Coronary artery (tissue), 2 donors: ENCODE measurements at places on chromosomes 4 and X.
A peak's percentile ranks its signal among the peaks of the same experiment; 100 is the strongest.

GRCh38 chr4:84901740-84902281 lies 64.7 kb downstream of the WDFY3 start:
- no peak for DNase-seq

DNA sequence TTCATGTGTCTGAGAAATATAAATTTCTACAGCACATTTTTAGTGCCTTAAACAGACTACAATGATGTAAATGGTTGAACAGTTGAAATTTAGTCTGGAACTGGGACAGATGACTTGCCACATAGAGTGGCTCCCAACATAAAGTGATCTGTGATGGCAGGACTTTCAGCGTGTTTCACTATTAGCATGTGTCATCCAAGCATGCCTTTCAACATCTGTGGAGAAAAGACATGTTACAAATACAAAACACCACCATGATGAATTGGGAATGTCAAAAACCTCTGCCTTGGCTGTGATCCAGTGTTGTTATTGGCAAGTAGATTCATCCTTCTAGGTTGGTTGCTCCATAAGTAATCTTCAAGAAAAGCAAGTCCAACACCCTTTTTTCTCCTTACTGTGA lies 348.7 kb downstream of the MAPK10 start:
- DNase-seq: no peak

- DNase-seq: no peak
Measured at GRCh38 chr4:66059556-66059955, 389.3 kb upstream of the EPHA5 start.

GRCh38 chr4:108045687-108046024 lies 56.0 kb downstream of the HADH start:
- no peak for DNase-seq

DNA sequence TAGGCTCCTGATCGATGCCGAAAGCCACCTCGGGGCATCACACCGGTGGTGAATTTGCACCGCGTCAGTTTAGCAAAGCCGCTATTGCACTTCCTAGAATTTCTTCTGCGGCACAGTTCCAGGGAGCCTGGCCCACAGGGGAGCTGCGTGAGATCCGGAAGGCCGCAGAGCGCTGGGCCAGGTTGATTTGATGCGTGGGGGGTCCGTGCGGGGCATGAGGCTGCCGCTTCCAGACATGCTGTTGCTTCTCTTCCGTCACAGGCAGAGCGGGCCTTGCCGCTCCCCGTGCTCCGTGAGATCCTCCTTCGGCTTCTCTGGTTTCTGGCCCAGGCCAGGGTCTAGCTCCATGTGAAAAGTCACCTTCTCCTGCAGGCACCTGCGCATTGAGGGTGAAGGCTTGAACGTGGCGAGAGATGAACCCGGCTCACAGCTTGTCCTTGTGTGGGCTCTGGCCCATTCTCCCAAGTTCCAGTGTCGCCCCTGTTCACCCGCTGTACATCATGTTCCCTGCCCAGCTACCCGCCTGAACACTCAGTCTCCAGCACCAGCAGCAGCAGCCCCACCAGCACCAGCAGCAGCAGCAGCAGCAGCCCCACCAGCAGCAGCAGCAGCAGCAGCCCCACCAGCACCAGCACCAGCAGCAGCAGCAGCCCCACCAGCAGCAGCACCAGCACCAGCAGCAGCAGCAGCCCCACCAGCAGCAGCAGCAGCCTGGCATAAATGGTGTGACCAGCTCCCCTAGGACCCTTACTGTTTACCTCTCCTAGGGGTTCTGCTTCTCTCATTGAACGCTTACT lies 131.2 kb downstream of the TRIML1 start:
- no peak for DNase-seq

DNA sequence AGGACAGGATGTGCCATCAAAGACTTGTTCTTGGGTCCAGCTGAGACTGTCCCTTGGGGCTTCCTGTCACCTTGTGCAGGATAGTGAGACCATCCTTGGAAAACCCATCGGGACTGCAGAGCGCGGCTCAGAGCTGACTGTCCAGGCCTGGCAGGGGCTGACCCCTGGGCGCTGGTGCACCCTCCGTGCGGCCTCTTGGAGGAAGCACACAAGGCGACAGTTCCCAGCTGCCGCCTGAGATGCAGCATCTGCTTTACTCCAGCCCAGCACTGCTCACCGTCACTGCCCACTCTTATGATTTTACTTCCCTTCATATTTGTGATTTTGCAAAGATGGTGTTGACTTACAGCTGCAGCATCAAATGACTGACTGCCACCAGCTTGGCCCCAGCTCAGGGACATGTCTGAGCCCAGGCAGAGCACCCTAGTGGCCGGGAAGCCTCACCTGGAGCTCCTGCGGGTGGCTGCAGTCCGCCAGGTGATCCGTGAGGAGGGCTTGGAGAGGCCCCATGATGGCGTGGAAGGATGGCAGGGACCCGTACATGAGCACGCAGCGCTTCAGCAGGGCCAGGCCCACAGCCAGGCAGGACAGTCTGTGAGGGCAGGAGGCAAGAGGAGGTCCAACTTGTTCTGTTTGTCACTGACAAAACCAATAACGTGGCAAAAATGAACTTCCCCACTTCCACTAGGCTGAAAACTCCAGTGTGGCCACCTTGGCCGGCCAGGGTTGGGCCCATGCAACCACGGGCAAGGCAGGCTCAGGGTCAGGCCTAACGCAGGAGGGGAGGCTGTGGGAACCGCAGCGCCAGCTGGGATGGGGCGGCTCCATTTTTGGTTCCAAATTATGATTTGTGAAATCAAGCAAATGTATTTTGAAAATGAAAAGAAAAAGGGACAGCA lies 21.8 kb downstream of the NOP14 start:
- peak; percentile 64 for DNase-seq

DNA sequence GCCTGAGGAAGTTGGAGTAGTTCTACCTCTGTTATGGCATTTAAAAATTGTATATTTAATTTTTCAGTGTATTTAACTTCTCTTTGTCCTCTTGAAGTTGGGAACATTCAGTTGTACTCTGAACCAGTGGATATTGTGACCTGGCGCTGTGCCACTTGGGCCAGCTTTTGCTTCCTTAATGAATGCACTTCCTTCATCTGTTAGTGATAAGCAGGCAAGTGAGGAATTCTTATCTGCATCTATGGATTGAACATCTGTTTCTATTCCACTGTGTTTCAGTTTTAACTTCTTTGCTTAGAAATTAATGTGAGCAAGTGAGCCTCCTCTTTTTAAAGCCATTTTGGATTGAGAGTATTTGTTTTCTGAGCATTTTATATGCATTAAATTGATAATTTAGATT lies 128.3 kb downstream of the UCHL1 start:
- no peak for DNase-seq

DNA sequence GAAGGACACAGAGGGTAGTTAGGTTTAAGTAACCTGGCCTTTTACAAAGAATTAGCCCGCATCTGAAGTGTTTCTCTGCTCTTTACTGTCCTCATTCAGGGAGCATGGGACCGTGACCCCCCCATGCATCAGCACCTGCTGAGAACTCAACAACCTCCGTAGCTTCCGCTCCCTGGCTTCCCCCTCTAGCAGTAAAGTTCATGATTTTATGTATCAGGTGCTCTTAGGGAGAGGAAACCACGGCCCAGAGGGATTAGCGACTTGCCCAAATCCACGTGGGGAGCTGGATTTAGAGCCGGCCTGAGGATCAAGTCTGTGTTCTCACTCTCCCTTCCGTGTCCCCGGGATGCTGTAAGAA lies 284.6 kb upstream of the GATB start:
- DNase-seq: no peak

DNA sequence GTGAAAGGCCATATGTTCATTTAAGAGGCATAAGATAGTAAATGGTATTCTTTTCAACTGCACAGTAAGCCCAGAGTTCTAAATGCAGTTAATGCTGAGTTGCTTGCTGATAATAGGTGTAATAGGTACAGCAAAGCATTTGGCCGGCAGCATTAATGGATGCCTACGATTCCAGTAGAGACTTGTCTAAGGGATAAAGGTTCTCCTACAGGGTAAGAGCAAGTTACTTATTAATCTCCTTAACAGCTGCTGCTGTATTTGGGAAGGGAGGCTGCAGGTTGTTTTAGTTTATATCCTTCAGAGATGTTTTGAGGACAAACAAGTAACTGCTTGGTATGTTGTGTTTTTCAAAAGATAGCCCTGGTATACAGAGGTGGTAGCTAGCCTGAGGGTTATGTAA lies 16.8 kb downstream of the TSPAN7 start:
- DNase-seq: no peak

DNA sequence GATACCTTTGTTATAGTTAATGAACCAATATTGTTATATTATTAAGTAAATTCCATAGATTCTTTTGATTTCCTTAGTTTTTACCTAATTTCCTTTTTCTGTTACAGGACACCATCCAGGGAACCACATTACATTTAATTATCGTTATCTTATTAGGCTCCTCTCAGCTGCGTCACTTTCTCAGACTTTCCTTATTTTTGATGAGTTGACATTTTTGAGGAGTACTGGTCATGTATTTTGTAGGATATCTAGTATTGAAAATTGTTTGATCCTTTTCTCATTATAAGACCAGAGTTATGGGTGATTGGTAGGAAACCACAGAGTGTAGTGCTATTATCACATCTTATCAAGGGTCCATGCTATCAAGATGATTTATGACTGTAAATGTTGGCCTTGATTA lies 319.7 kb downstream of the NKX6-1 start:
- no peak for DNase-seq

DNA sequence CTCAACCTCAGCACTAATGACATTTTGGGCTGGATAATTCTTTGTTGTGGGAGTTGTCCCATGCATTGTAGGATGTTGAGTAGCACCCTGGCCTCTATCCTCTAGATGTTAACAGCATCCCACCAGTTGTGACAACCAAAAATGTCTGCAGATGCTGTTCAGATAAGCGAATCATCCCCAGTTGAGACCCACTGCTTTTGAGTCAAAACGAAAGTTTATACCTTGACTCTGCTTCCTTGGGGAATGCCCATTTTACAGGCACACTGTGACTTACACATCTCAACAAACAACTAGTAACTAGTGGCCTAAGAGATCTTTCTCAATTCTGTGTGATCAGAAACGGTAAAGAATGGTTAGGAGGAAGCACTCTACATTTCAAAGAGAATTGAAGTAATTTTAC lies 37.0 kb downstream of the SEPSECS start:
- DNase-seq: no peak

- DNase-seq: no peak
Measured at GRCh38 chrX:24133312-24133711, 16.2 kb upstream of the ZFX start.

GRCh38 chr4:184441461-184442313 lies 32.7 kb downstream of the IRF2 start:
- DNase-seq: no peak

- no peak for DNase-seq
Measured at GRCh38 chr4:150789864-150790263, 207.9 kb downstream of the MAB21L2 start.

DNA sequence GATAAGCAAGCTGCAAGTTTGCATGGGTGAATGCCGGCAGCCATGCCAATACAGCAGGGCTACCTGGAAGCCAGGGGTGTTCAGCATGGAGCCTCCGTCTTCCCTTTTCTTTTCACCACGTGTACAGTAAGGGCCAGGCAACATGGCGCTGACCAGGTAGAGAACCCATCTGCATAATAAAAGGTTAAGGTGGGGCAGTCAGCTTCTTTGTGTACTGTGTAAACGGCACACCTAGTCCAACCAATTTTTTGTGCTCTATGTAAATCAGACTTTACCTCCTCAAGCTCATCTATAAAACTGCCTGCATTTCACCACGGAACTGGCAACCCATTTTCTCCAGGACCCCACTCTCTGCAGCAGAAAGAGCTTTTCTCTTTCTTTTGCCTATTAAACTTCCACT lies 286.8 kb upstream of the VCX3A start:
- DNase-seq: no peak

- no peak for DNase-seq
Measured at GRCh38 chr4:5012244-5012898, 6.9 kb downstream of the CYTL1 start.

DNA sequence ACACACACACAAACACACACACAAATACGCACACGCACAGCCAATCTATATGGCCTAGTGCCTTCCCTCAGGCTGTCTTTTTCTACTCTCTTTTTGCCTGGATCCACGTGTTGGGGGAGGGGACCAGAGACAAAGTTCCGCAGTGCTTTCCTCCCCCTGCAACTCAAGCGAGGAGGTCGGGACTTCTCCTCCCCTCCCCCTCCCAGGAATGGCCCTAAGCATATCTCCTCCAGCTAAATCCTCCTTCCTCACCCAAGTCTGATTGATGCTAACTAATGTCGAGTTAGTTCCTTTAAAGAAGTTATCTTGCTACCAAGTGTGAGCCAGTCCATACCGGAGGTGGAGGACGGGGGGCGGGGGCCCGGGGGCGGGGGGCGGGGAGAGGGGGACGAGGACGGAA lies 141.2 kb upstream of the ZIC3 start:
- no peak for DNase-seq

- no peak for DNase-seq
Measured at GRCh38 chr4:48138936-48139335, 4.9 kb upstream of the TXK start.

GRCh38 chr4:52983563-52984303 lies 121.6 kb downstream of the RASL11B start:
- DNase-seq: no peak

- no peak for DNase-seq
Measured at GRCh38 chr4:153409412-153409811, 56.7 kb upstream of the TMEM131L start.

DNA sequence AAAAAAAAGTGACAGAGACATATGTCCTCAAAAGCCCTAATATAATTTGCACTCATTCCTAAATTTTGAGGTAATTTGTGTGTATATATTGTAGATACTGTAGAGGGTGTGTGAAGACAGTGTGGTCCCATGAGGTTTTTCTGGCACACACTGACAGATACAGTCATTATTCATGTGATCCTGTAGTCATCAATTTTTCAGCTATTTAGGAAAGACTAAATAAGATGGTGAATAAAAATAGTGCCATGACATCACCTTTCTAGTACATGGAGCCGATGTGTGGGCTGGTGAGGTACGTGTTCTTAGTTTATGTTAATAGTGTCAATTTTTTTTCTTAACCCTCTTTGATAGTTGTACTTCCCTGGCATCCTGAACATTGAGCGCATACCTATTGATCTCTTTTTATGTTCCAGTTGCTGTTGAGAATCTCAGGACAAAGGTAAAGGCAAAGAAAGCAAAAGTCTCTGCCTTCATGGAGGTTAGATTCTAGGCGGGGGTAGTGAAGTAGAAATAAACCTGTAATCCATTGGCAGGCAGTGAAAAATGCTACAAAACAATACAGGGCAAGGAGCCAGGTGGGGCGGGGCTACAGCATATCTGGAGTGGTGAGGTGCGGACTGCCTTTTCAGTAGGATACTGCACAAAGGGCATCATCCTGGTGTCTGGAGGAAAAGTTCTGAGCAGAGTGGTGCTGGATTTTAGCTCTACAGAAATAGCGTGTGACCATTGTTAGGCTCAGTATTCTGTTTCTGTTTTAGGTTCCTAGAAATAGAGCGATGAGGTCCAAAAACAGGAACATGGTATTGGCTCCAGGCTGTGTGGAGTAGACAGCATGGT lies 93.8 kb downstream of the ARHGAP10 start:
- DNase-seq: no peak
